ENCODE measurements at places on chromosomes 13 and 19.

- peak; percentile 92 for DNase-seq
These were observed 8.1 kb upstream of the SEMA6B start for GRCh38 chr19:4567584-4568071.

- no peak for DNase-seq
These were observed 21.0 kb upstream of the DPP9 start for GRCh38 chr19:4744451-4745174.

DNA sequence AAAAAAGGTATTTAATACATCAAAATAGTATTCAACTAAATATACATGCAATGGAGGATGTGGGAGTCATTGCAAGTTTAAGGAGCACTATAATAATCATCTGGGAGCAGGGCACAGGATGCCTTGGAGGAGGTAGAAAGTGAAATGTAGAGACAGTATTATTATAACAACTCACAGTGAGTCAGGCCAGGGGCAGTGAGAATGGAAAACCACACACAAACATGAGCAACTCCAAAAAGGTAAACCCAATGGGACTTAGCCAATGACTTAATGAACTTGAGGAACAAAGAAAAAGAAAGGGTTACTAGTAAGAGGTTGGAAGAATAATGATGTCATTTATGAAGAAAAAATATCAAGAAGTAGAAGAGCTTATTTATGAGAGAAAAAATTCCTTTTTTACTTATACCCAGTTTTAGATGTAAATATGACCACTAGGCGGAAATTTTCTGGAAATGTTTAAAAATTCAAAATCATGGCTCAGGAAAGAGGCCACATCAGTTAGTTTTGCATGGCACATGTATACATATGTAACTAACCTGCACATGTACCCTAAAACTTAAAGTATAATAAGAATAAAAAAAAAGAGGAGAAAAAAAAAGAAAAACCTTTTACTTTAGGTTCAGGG is 389.3 kb downstream of the SUCLA2 start:
- DNase-seq, result no peak

GRCh38 chr13:97302611-97303010 is 80.5 kb downstream of the MBNL2 start:
- no peak for DNase-seq

GRCh38 chr19:9406798-9407352 is 28.5 kb downstream of the ZNF266 start:
- peak; percentile 74 for DNase-seq

DNA sequence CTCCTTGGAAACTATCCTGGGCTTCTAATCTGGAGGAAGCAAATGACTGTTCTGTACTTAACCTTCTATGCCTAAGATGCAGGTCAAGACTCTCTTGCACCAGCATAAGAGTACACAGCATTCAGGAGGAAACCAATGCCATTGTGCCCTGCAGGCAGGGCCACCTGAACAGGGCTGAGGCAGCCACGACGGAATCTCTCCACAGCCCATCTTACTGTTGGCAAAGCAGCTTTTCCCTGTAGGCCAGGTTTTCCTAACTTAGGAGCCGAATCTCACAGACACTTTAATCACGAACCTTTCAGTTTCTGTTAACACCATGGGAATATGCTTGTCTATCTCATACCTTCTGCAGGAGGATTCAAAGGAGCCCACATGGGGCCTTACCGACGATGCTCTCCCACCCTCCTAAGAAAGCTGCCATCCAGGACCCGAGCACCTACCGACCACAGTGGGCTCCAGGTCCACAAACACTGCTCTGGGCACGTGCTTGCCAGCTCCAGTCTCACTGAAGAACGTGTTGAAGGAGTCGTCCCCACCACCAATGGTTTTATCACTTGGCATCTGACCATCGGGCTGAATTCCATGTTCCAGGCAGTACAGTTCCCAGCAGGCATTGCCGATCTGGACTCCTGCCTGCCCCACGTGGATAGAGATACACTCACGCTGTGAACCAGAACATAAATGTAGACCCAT is 2.6 kb downstream of the TUBA3C start:
- DNase-seq, result no peak

DNA sequence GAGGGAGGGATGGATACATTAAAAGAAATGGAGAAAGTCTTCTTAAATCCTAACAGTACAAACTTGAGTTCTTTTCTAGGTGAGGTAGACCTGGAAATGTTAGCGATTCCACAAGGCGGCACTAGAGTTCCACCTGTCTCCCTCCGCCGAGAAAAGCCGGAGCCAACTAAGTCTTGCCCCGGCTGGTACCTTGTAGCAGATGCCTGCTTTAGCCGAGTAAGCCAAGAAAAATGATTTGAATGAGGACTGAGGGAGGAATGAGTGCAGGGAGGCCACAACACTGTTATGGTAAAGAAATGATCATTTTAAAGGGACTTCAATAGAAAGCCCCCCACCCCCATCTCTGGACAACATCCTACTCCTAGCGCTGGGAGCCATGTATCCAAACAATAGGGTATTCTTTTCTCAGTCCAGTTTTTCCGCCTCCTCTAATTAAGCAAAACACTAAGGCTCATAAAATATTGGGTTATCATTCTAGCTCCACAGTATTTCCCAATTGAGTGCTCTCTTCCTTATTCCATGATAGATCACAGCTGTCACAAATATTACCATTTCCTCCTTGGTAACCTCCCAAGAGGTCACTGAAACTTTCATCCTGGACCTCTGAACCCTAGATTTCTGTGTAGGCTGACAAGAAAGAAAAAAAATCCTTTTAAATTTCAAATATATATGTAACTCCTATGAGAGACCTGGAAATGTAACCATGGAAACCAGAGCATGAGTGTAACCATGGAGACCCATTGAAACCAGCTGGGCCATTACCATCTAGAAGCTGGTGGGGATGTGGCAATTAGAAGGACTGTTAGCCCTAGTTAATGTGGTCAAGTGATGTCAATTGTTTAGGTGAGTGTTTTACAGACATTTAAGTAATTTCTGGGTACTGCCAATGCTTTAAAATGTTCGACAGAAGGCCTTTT is 58.3 kb downstream of the GPALPP1 start:
- peak; percentile 83 for DNase-seq

DNA sequence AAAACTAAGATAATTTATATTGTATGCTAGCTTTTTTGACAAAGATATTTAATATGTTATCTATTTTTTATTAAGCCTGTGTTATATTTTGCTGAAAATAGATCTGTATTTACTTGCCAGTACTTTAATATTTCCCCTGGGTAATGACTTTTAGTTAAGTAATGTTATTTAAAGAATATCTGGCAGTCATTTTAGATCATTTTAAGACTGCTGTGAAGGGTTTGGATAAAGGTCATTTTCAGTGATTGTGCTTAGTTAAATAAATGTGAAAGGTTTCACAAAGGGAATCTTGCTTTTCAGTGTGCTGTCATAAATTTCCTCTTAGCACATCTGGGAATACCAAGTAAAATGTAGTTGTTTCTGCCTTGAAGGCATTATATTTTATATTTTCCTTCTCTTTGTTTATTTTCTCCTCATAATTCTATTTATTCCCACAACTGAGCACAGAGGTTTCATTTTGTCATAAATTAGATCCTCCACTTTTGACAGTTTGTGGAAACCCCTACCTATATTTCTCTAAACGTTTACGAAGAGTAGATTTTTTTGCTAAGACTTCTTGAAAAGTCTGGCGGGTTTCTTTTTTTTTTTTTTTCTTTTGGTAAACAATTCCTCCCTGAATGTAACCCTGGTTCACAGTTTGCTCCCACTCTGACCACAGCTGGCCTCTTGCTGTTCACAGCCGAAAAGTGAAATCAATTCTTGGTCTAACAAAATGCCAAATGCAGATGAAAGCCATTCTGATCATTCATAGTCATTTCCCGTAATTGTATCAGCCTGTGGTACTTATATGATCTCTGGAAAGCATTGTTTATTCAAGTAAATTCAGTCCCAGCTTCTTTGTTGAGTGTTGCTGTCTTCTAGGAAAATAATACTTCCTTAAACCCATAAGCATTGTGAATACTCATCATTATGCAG is 87.8 kb downstream of the MAB21L1 start:
- DNase-seq, result no peak

GRCh38 chr13:102399791-102400674 is 1.8 kb downstream of the FGF14 start:
- peak; percentile 60 for DNase-seq

DNA sequence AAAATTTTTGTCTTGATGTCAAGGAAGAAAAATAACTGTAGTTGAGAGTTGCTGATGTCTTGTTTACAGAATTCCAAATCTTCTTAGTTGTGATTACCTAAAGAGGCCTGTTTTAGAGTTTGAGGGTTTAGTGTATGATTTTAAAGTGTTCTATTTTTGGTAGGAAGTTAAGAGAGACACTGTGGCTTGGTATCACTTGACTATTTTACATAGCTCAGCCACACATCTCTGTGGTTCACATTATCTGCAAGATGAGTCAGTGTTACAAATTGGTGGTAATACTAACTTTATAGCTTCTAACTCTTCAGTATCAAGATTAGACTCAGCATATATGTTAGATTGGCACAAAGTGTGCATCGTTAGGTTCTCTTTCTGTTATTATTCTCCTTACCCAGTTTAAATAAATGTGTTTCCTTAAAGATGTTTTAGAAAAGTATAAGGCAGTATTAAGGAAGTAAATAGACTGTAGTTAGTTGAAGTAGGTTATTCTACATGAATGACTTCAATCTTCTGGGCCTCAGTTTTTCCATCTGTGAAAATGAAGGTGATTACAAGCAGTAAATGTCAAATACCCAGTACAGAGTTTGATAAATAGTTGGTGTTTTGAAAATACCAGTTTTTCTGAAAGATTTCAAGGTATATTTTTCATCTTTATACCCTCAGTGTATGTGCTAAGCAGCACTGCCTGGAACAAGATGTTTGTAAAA is 33.4 kb downstream of the COG6 start:
- no peak for DNase-seq

Data from activated CD8-positive, alpha-beta memory T cell treated with anti-CD3 and anti-CD28 coated beads, Interleukin-2, amount 50 U/mL, for 48 hours (primary cell).